T-helper 17 cell (primary cell): ENCODE measurements at places on chromosomes 13 and 19.

DNA sequence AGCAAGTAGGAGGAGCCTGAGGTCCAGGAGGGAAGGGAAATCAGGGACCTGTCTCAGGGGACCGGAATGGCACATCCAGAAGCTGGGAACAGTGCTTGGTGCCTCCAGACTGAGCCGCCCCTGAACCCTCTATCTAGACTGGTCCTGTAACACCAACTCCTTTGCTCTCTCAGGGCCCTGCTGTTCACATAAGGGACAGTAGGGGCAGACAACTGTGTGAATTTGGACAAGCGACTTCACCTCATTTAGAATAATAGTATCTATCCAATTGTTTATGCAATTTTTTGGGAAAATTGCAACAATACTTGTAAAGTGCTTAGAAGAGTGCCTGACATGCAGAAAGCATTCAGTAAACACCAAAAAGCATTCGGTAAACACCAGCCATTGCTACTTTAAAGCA is 14.0 kb downstream of the SYMPK start:
- DNase-seq, result no peak

- no peak for DNase-seq
Measured at GRCh38 chr19:474126-475078, 13.6 kb upstream of the SHC2 start.

DNA sequence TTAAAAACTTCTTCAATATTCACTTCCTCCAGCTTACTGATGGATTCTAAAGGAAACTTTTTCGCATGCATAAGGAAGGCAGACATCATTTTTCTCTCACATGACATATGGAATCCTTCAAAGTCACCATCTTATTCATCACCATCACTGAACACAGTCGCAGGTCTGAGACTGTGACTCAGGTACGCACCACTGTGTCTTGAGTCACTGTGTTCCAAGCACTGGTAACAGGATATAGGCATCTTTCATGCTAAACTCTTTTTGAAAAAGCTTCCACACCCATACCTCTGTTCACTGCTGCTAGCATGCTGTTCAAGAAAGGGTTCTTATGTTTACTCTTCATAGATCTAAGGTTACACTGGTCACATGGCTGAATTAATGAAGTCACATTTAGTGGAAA is 67.0 kb upstream of the SIAH3 start:
- no peak for DNase-seq

- DNase-seq, result no peak
Measured at GRCh38 chr13:20301015-20301402, 68.9 kb upstream of the GJB6 start.

DNA sequence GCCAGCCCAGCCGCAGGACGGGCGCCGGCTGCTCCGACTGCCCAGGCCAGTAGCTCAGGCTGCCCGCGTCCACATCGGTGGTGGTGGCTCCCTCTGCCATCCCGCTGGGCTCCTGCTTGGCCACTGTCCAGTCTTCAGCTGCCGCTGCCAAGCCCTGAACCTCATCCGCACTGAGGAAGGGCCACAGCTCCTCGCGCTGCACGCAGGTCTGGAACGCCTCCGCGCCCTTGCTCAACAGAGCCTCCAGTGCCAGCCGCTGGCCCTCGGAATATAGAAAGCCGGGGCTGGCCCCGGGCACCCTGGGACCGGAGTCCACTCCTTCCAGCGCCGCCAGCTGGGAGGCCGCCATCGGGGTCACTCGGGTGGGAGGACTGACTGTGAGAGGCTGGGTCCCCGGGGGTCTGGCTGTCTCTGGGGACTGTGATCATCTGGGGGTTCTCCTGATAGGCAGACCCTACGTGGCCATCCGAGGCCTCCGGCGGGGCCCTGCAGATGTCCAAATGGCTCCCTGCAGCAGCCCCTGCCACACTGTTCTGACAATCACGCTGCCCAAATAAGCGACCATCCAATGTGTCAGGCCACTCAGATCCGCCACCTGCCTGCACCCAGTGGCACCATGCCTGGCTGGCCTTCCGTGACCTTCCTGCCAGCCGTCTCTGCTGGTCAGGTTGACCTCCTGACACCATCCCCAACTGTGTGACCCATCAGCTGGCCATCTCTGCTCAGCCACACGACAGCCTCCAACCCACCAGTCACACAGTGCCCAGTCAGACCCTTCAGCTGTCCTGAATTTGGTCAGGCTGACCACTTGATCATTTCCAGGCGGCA is 1.6 kb downstream of the FAM83E start:
- DNase-seq, result no peak

DNA sequence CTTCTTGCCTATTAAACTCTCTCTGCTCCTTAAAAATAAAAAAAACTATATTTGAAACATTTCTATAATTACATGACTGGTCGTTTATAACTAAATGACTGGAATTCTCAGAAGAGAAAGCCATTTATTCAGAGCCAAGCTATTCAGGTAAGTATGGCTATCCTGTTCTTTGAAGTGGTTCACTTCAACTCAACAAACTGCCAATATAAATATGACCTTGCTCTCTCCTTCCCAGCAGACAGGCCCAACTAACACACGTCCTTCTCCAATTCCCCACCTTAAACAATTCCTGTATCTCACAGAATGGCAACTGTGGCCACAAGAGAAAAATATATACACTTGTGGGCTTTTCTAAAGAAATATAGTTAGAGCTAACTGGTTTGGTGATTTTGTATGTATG is 153.9 kb downstream of the MIPEP start:
- DNase-seq, result no peak

DNA sequence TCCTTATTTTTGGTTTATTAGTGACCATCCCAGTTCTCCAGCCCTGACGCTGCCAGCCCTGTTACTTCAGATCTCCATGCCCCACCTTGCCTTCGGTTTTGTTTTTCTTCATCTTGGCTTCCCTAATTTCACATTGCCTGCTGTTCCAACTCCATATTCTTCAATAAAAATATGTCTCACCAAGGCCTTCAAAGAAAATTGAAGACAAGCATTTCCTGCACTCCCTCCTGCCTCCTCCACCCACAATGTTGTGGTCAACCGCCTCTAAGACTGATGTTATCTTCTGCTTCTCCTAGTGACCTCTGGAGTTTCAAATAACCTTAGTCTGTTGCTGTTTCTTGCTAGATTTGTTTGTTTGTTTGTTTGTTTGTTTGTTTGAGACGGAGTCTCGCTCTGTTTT is 14.6 kb downstream of the PLD3 start:
- no peak for DNase-seq

DNA sequence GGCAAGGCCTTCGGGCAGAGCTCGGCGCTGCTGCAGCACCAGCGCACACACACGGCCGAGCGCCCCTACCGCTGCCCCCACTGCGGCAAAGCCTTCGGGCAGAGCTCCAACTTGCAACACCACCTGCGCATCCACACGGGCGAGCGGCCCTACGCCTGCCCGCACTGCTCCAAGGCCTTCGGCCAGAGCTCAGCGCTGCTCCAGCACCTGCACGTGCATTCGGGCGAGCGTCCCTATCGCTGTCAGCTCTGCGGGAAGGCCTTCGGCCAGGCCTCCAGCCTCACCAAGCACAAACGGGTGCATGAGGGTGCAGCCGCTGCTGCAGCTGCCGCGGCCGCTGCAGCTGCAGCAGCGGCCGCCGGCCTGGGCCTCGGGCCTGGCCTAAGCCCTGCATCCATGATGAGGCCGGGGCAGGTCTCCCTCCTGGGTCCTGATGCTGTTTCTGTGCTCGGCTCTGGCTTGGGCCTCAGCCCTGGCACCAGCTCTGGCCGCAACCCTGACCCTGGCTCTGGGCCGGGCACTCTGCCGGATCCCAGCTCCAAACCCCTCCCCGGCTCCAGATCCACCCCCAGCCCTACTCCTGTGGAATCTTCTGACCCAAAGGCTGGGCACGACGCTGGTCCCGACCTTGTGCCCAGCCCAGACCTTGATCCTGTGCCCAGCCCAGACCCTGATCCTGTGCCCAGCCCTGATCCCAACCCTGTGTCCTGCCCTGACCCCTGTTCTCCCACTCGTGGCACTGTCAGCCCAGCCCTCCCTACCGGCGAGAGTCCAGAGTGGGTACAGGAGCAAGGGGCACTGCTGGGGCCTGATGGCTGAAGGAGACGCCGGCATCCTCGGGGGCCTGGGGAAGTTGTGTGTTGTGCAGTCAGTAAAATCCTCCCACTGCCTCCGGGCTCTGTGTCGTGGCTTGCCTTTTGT is 2.0 kb upstream of the MCOLN1 start:
- DNase-seq, result no peak

- DNase-seq, result no peak
Measured at GRCh38 chr19:4443188-4443587, 14.4 kb downstream of the UBXN6 start.

GRCh38 chr19:39671739-39672363 is 16.1 kb downstream of the LGALS16 start:
- no peak for DNase-seq

- DNase-seq, result no peak
Measured at GRCh38 chr13:72097568-72097967, 230.6 kb upstream of the DACH1 start.

DNA sequence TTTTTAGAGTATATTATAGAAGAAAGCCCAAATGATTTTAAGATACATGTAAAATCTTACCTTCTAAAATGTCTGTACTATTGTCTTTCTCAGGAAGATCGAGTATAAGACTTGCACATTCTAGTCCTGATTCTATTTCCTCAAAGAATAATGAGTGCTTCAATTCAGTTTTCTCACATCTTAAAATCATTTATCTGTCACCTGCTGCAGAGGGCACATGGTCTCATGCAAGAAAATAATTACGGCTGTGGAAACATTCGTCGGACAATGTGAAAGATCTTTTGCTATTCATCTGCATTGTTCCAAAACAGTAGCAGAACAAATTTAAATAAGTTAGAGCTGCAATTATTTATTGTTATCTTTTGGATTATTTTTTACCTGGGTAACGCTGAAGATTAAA is 1403.5 kb downstream of the PCDH9 start:
- DNase-seq, result no peak

- no peak for DNase-seq
Measured at GRCh38 chr13:112569821-112570220, 18.1 kb downstream of the TUBGCP3 start.

GRCh38 chr13:59730026-59730425 is 433.7 kb downstream of the DIAPH3 start:
- no peak for DNase-seq

- no peak for DNase-seq
Measured at GRCh38 chr13:106241974-106242953, 293.2 kb downstream of the EFNB2 start.

- no peak for DNase-seq
Measured at GRCh38 chr19:16136185-16136999, 7.1 kb upstream of the HSH2D start.

DNA sequence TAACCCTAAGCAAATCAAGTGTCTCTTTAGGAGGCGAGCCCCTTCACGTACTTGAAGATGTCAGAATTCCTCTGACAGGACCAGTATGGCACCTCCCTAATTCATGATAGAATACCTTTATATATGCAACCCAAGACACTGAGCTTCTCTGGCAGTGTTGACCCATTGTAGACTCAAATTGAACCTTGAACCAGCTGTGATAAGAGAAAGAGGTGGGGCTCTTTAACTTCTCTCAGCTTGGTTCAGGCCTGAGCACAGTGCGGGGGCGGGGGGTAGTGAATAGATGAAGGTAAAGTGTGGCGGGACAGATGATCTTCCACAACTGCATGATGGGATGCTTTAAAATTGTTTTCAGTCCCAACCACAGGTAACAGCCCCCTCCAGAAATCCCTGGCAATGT is 12.1 kb downstream of the MBNL2 start:
- no peak for DNase-seq

DNA sequence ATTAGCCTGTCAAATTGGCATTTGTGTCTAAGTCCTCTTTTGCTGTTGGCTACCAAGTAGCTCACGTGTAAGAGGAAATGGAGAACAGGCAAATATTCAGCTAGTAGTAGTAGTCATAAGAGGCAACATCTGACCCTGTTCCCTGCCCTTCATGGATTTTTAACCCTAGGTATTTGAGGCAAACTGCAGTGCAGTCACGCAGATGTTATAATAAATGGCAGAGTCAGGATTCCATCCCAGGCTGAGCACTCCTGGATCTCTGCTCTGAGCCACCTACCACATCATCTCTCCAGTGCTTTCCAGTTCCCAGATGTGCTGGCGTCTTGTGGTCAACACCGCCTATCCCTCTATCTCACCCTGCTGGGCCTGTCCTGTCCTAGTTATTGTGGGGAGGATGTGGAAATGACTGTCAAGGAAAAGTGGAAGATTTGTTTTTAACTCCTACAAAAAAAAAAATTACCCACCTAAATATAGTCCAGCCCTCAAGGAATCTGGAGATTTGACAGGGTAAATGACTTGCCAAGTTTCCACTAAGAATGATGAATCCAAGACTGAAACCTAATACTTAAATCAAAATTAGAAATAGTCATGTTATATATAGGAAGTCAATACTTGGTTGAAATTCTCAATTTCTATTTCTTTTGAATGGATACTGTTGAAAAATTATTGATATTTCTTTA is 322.9 kb downstream of the GPC6 start:
- no peak for DNase-seq

DNA sequence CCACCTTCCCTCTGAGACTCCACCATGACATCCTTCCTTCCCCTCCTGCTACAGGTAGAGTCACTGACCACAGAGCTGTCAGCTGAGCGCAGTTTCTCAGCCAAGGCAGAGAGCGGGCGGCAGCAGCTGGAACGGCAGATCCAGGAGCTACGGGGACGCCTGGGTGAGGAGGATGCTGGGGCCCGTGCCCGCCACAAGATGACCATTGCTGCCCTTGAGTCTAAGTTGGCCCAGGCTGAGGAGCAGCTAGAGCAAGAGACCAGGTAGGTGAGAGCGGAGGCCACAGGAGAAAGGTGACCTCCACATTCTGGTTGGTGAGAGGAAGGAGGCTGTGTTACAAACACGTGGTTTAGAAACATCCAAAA is 27.6 kb downstream of the KCNC3 start:
- DNase-seq, result no peak

GRCh38 chr13:94800423-94800822 is 88.1 kb upstream of the SOX21 start:
- no peak for DNase-seq

DNA sequence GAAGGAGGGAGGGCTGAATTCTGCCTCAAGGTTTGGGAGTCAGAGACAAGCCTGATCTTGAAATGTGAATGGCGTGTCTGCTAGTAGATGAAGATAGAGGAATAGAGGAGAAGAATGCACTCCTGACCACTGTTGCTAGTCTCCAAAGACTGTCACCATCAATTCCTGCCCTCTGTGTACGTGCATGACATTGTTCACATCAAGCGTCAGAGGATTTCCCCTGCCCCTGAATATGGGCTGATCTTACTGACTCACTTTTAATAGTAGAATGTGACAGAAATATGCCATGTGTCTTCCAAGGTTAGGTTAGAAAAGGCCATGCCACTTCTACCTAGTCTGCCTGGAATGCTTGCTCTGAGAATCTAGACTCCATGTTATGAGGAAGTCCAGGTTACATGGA is 538.6 kb downstream of the DIAPH3 start:
- DNase-seq, result no peak
